ENCODE measurements at places on chromosomes 12 and 14.

DNA sequence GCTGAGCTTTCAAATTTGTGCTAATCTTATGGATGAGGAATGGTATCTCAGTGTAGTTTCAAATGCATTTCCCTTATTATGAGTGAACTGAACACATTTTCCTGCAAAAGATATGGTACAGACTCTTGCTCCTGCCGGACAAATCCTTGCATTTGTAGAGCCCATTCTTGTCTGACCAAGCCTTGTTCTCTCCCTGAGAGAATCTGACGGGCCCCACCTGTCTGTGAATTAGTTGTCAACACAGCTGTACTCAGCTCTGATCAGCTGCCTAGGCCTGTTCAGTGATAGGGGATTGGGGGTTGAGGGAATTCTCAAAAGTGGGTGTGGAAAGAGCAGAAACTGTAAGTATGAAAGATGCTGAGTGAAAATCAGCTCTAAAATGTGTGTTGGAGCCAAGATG is 42.8 kb upstream of the SCN8A start:
- no peak for DNase-seq

DNA sequence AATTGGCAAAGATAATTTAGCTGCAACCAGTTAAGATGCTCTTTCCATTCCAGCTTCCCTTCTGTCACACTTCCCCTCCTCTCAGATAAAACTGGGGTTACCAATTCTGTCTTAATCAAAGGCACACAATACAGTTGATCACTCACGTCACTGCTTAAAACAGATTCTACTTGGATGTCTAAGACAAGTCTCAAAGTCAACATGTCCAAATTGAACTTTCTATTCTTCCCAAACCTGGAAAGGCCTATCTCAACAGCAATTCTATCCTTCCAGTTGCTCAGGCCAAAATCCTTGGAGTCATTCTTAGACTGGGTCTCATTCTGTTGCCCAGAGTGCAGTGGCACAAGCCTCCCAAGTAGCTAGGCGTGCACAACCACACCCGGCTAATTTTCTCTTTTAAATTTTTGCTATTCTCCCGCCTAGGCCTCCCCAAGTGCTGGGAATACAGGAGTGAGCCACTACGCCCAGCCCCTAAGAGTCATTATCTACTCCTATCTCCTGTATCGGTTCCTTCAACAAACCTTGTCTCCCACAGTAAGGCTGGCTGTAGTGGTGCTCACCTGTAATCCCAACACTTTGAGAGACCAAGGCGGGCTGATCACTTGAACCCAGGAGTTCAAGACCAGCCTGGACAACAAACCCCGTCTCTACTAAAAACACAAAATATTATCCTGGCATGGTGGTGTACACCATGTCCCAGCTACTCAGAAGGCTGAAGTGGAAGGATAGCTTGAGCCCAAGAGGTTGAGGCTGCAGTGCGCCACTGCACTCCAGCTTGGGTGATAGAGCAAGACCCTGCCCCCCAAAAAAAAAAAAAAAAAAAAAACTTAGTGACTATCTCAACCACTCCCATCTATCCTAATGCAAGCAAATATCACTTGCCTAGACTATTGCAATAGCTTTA is 4.7 kb downstream of the RPS29 start:
- no peak for DNase-seq

GRCh38 chr14:104467641-104468040 is 111.9 kb upstream of the C14orf180 start:
- no peak for DNase-seq

GRCh38 chr12:40802656-40803055 is 110.4 kb downstream of the CNTN1 start:
- no peak for DNase-seq

DNA sequence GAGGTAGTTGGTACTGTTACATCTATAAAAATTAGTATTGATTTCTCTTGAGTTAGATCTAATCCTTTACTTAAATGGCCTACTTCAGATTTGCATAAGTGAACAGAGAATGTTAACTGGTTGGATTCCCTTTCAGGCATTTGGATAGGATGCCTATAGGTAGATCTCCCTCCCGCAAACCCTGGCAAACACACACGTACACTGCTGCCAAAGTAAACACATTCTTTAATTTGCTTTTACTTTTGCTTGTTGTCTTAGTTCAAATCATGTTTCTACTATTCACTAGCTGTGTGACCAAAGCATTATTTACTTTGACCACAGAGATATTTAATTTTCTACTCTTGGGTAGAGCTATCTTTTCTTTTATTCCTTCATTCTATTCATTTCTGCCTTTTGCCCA is 936.1 kb upstream of the FBXO33 start:
- DNase-seq, result no peak

DNA sequence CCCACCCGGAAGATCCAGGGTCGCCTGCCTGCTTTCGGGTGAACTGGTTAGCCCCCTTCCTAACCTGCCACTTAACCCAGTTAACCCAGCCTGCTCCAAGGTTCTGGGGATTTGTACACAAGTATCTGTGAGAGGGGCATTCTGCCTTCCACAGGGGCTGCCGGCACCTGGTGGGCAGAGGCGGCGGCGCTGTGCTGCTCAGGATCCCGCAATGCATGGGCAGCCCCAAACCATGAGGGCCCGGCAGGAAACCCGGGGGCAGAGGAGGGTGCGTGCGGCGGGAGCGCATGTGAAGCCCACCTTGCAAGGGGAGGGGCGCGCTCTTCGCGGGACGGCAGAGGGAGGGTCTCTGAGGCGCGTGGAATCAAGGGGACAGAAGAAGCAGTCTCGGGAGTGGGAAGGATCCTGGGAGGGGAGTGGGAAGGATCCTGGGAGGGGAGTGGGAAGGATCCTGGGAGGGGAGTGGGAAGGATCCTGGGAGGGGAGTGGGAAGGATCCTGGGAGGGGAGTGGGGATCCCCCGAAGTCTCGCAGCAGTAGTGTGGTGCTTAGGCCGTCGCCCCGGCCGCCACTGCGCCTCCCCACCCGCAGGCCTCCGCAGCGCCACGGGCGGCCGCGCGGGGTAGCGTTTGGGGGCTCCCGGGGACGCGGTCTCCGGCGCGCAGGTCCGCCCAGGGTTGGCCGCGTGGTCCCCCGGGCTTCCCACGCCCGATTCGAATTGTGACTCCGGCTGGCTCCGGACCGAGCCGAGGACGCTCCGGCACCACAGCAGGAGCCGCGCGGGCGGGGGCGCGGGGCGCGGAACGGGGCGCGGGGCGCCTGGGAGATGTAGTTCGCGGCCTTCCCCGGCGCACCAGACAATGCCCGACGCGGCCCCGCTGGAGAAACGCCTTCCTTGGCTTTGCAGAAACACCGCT is 4.9 kb upstream of the MTA1 start:
- DNase-seq, result peak; percentile 59

DNA sequence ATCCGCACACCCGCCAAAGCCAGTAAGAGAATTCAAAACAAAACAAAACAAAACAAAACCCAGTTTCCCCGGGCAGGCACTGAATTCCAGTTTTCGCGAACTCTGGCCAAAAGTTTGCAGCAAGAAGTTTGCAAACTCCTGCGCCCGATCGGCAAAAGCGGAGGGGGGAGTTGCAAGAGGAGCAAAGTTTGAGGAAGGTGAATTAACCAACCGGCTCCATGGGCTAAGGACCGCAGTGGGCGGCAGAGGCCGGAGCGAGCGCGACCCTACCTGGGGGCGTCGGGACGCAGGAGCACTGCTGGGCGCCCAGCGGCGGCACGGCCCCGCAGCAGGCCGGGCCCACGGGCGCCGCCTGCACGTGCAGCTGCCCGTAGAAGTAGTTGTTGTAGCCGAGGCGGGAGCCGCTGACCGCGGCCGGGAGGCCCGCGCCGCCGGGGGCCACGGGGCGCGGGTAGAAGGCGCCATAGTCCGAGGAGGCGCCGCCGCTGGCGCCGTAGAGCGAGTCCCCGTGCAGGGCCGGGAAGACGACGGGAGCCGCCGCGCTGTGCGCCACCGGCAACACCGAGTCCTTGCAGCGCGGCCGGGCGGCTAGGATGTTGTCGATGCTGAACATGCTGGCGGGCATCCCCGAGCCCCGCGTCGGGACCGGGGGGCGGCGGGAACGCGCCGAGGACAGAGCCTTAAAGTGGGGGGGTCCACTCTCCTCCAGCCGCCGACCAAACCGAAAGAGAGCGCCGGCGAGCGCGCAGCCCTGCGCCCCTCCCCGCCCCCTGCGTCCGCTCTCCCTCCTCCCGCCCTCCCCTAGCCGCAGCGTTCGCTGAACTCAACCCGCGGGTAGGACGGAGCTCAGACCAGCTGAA is at the start of gene GSC:
Gene GSC, minus strand, starts transcription at position 723 of the 860 bp plus-strand sequence. Its CDS starts 98 bp downstream, at position 625.
- no peak for DNase-seq

DNA sequence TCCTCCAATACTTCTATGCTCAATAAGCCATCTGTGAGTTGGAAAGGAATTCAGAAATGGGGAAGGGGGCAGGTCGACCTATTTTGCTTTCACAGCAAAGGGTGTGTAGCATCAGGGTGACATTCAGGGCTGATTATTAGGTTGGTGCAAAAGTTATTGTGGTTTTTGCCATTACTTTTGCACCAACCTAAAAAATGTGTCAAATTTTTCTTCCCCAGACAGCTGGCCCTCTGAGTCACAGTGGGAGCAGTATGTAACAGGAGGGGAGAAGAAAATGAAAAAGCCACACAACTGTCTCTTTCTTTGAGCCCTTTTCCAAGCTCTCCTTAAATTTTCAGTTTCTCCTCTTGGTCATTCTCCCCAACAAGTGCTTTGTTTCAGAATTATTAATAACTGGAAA is 47.1 kb upstream of the GZMB start:
- no peak for DNase-seq

- DNase-seq, result peak; percentile 18
Observed at GRCh38 chr12:10361622-10362021, 28.2 kb downstream of the KLRK1 start.

- DNase-seq, result peak; percentile 62
Observed at GRCh38 chr12:104710940-104711689, 247.0 kb downstream of the SLC41A2 start.

DNA sequence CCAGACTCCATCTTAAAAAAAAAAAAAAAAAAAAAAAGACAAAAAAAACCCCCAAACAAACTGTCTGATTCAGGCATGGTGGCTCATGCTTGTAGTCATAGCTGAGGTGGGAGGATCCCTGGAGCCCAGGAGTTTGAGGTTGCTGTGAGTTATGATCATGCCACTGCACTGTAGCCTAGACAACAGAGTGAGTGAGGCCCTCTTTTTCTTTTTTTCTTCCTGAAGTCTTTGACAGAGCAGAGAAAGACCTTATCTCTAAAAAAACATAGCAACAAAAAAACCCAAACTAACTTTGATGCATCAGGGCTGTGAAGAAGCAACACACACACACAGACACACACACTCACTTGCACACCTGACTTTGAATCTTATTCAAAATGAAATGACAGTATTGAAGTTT is 7.7 kb upstream of the AMN1 start:
- DNase-seq, result no peak

- no peak for DNase-seq
Observed at GRCh38 chr12:128004383-128004938, 262.5 kb upstream of the TMEM132C start.

- peak; percentile 63 for DNase-seq
Observed at GRCh38 chr12:13197526-13198143, 1.1 kb downstream of the EMP1 start.

DNA sequence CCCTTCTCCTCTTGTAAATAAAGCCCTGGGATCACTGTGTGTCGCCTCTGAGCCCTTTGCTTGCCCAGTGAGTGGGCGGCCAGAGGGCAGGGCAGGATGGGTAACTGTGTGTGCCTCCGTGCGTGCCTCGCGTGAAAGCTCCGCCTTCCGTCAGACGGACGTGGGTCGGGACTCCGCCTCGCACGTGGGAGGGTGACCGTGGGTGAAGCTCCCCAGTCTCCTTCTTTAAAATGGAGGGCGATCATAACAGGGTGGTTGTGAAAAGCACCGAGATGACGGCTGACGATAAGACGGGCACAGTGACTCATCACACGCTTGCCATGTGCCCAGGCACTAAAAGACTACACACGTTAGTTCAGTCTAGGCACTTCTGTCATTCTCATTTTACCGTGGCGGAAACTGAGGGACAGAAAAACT is 9.2 kb downstream of the PHB2 start:
- no peak for DNase-seq

DNA sequence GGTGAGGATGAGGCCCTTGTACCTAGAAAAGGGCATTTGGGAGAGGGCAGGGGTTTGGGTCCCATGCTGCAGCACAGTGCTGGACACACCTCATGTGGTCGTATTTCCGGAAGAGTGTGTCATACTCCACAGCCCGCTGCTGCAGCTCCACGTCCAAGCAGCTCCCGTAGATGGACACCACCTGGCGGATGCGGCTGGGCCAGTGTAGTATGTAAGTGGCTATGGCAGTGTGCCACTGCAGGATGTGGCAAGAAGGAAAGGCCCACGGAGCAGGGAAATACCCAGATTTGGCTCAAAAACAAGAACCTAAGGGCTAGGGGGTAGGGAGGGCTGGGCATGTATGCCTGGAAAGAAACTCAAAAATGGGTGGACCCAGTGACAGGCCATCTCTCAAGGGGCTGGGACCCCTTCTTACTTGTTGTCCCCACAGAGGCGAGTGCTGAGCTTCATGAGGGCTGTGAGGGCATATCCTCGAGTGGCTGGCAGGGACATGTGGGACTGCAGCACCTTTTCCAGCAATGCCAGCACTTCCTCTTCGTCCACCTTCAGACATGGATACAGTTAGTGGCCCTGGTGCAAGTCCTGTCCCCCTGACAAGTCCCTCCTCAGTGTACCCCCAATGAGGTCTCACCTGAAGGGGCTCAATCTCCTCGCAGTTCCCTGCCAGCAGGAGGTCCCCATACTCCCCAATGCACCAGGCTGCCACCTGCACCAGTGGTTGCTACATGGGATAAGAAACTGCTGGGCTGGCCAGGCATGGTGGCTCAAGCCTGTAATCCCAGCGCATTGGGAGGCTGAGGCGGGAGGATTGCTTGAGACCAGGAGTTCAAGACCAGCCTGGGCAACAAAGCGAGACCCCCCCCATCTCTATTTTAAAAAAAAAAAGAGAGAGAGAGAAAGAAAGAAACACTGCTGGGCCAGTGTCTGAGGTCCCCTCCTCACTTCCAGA is 5.4 kb downstream of the AP1G2 start:
- DNase-seq, result no peak

DNA sequence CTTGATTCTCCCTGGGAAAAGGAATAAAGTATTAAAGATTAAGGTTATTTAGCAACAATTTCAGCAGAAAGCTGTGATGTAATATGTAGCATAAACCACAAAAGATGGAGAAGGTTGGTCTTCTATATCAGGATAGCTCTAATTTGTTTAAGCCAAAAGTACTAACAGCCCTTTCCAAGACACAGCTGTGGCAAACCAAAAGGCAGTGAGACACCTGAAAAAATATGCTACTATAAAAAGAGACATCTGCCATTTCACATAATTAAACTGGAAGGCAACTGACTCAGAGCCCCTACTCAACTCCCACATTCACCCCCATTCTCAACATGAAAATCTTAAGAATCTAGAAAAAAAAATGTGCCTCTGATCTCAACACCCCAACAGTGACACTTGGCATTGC is 390.2 kb upstream of the PRICKLE1 start:
- DNase-seq, result no peak

- DNase-seq, result no peak
Observed at GRCh38 chr14:65258391-65258790, 154.1 kb upstream of the FUT8 start.

DNA sequence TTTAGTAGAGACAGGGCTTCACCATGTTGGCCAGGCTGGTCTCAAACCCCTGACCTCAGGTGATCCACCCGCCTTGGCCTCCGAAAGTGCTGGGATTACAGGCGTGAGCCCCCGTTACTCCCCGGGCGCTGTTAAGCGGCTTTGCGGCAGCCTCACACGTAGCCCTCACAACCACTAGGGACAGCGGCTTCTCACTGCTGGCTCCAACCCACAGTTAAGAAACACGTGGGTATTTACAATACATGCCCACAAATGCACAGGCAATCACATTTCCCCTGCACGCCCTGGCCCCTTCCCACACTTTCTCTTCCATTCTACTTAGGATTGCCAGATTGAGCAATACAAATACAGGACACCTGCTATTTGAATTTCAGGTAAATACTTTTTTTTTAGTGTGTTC is 37.0 kb upstream of the EIF5 start:
- DNase-seq, result no peak

- DNase-seq, result no peak
Observed at GRCh38 chr12:54398218-54398617, 13.7 kb upstream of the ZNF385A start.
